Activated CD4-positive, alpha-beta T cell treated with anti-CD3 and anti-CD28 coated beads, Interleukin-2, amount 50 U/mL, for 24 hours (primary cell): ENCODE measurements at places on chromosomes 4 and X.

DNA sequence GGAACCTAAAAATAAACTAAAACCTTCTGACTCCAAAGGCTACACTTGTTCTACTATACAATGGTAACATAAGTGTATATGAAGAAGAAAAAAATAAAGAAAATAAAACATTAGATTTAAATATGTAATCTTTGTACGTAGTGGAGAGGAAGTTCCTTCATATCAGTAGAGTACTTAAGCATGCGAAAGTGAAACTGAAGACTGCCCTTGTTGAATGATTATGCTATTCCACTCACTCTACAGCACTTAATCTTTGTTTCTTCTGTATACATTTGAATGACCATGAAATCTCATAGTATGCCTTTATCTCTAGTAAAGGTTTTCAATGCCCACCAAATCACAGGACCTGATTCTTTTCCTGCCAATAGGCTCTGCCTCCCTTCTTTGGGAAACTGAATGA, 78.9 kb downstream of the NDST3 start:
- DNase-seq: no peak

DNA sequence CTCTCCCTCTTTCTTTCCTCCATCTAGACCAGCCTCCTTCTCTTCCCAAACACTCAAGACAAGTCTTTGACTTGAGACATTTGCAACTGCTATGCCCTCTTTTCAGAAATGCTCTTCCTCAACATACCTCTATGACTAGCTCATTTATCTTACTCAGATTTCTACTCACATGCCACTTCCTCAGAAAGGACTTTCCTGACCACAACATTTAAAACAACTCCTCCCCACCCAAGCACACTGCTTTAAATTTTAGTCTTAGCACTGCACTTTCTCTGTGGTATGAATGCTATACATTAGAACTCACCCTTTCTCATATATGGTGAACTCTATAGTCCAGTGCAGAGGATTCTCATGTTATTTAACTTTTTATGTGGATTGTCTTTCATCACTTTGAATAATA, 28.4 kb upstream of the SULT1E1 start:
- no peak for DNase-seq

DNA sequence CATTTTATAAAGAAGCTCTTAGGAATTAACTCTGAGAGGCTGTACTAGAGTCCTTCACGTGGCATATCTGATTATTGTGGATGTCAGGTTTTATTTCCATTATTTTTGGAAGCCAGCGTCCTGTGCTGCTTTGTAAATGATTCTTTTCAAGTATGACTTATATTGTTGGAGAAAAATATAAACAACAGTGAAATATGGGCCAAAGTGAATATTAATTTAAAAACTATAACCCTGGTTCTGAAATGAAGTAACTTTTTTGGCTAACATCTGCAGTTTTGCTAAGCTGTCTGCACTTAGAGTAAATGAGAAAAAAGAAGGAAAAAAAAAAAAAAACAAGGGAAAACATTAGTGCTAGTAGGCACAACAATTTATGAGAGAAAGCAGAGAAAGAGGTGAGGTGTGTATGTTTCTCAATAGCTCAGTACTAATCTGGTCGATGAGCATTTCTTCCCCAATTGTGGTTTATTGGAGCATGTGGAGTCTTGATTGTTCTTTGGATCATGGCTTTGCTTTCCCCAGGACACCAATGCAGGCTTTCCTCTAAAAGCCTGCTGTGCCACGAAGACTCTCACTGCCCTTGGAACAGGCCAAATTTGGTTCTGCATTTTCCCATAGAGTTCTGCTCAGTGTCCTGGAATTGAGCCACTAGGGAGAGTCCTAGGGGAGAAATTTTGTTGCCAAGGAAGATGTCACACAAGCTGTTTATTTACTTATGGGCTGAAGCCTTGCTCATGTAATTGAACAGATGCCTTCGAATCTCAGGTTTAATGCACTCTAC, 273.3 kb downstream of the DKK2 start:
- no peak for DNase-seq

GRCh38 chr4:108926061-108926460, 163.2 kb upstream of the ETNPPL start:
- DNase-seq: no peak

DNA sequence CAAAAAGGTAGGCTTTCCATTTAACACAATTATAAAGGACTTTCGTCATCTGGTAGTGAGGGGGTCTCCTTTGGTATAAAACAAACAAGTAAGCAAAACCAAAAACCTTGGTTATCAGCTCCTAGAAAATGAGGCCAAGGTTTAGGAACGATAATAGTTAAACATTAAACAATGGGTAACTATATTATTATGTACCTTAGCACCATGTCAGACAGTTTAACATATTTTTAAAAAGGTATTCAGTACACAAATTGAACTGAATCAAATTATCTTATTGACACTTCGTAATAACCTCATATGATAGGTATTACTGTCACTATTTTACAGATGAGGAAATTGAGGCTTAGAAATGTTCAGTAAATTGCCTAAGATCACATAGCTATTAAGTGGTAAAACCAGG, 32.1 kb upstream of the RAB9B start:
- DNase-seq: no peak

DNA sequence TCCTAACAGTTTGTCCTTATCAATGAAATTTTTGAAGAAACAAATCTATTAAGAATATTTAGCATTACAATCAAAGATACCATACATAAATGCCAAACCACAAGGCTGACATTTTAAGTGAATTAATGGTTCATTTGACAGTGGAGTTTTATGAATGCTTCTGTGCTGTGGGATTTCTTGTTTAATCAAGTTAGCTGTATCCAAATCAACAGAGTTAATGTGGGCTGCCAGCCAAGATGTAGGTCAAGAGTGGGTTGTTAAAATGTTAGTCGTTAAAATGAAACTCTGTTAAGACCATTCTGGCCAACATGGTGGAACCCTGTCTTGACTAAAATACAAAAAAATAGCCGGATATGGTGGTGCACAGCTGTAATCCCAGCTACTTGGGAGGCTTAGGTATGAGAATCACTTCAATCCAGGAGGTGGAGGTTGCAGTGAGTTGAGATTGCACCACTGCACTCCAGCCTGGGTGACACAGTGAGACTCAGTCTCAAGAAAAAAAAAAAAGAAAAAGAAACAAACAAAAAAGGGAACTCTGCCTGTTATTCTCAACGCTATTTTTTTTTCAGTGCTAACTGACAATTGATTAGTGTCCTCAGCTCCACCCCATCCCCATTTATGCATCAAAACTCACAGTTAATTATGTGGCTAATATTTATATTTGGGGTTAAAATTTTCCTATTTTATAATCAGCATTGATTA, 20.2 kb downstream of the GPAT3 start:
- DNase-seq: no peak

DNA sequence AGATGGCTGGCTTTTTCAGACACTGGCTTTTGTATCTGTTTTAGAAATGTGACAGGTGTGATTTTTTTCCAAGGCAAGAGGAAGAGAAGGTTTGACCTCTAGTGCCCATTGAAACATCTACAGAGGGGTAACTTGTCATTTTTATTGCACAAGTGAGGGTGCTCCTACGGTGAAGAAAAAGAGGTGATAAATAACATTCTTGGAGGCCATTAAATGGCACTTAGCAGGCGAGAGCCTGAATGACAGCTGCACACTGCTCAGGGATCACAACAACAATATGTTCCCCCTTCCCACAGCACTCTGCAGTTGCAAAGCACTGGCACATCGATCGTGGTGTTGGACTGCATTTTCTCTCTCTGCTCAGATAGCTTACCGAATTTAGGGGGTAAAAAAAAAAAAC, 22.9 kb downstream of the FAM184B start:
- no peak for DNase-seq

DNA sequence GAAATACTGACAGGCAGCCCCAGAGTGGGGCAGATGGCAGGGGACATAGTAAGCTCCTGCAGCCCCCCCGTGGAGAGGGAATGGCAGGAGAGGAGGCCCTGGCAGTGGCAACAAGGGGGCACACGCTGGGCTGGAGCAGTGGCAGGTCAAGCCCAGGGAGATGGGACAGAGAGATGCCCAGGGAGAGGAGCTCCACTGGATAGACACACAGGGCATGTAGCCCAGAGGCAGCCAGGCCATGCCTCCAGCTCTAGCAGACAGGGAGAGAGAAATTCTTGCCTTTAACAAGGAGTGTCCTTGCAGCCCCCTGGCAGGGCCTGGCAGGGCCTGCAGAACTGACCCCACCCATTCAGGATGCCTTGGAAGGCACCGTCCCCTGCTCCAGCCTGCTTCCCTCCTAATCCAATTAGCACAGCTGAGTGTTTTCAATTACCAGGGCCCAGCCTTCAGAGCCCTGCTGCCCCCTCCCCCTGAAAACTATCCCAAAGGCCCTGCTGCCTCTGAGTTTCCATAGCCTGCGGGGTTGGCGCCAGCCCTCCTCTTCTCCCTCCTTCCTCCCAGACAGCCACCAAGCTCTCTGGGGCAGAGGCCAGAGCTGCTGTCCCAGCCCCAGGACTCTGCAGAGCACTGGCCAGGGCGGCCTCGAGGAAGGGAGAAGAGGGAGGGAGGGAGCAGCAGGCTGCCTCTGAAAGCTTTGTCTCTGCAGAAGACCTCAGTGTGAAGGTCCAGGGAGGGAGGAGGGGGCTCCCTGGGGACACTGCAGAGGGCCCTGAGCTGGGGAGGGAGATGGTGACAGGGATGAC, 12.5 kb downstream of the L1CAM start:
- DNase-seq: no peak

GRCh38 chrX:7372825-7373525, 225.0 kb upstream of the PUDP start:
- DNase-seq: no peak

- no peak for DNase-seq
Measured at GRCh38 chr4:182394181-182394580, 151.0 kb downstream of the TENM3 start.

DNA sequence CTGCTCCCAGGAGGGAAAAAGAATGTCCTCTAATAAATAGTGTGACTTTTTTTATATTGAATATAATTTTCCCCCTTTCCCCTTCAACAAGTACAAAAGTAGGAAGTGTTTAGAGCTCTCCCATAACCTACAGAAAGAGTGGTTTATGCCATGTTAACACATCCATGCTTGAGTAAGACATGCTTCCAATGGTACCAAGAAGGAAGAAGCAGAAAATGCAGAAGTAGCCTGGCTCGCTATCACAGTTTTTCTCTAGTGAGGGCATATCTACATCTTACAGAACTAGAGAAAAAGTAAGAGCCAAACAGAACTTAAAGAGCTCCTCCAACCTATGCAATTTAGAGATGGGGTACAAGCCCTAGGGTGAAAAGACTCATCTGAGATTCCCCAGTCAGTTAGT, 82.5 kb downstream of the ARHGEF9 start:
- DNase-seq: no peak

DNA sequence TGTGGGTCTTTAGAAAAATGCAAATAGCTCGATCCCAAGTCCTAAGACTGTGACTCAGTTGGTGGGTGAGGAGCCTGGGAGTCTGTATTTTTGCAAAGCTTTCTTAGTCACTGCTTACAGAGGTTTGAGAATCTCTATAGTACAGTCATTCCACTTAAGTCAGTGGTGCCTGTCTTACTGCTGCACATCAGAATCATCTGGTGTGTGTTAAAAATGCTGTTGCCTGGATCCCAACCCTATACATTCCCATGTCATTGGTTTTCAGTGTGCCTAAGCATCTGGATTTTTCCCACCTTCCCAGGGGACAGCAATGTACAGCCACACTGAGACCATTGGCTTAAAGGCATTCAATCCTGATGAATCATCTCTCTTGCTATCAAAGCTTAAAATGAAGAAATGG, 21.0 kb upstream of the GEMIN8 start:
- no peak for DNase-seq

GRCh38 chrX:19931146-19931545, 43.7 kb upstream of the SH3KBP1 start:
- no peak for DNase-seq

DNA sequence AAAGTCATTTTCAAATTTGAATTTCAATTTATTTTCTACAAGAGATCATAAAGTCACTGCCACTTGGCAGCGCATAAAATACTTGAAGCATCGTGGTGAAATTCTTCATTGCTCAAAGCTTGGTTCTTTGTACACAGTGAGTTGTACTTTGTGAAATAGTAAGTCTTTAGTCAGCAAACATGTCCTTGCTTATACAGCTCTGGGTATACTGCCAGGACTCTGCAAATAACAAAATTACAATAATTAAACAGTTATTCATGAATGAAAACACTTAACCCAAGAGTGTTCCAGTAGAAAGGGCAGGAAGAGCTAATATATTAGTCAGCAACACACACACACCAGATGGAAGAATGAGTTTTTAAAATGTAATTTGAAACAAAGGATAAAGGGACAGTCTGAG, 1300.9 kb upstream of the DIAPH2 start:
- no peak for DNase-seq

GRCh38 chr4:25154594-25155265, 5.5 kb downstream of the SEPSECS start:
- no peak for DNase-seq

DNA sequence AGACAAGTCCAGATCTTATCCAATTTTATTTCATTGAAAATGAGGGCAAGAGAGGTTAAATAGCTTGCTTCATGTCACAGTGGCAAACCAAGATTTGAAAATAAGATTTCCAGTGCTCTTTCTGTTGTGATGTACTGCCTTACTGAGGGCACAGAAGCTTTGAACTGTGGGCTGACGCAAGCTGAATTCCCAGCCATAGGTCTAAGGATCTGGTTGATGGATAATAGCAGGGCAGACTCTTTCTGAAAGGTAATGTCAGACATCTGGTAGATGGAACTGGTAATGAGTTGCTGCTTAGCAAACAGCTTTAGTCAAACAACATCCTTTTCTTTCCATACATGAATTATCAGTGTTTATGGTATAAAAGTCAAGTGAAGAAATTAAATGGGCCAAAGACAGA, 193.9 kb upstream of the RASGEF1B start:
- no peak for DNase-seq

DNA sequence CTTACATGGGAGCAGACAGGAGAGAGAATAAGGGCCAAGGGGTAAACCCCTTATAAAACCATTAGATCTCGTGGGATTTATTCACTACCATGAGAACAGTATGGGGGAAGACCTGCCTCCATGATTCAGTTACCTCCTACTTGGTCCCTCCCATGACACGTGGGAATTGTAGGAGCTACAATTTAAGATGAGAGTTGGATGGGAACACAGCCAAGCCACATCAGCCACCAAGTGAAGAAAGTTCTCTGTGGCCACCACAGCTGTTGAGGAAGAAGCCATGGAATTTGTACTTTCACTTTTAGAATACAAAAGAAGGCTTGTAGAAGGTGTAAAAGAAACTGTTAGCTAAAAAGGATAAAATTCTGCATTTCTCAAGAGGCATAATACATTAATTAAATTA, 67.0 kb upstream of the CXorf51A start:
- DNase-seq: no peak
